ENCODE measurements at places on chromosomes 6 and 20.

DNA sequence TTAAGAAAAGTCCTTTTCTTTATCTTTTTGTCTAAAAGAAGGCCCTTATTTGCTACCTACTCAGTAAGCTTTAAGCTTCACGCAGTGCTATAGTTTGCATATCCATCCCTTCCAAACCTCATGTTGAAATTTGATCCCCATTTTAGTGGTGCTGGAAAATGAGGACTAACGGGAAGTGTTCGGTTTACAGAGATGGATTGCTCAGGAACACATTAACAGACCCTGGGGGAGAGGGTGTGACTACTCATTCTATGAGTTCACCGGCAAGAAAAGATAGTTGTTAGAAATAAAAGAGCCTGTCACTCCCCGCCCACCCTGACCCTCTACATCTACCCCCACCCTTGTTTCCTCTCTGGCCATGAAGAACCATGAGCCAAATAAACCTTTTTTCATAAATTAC is 546.2 kb downstream of the MEI4 start:
- H3K27ac ChIP-seq = no peak overlapping the region
- H3K36me3 ChIP-seq = no peaks in the 10 kb centered on the region
- no peak for DNase-seq
- H3K4me3 ChIP-seq = no peak overlapping the region
- no peaks in the 10 kb centered on the region for H3K4me1 ChIP-seq
- H3K27me3 ChIP-seq = no peaks in the 10 kb centered on the region

DNA sequence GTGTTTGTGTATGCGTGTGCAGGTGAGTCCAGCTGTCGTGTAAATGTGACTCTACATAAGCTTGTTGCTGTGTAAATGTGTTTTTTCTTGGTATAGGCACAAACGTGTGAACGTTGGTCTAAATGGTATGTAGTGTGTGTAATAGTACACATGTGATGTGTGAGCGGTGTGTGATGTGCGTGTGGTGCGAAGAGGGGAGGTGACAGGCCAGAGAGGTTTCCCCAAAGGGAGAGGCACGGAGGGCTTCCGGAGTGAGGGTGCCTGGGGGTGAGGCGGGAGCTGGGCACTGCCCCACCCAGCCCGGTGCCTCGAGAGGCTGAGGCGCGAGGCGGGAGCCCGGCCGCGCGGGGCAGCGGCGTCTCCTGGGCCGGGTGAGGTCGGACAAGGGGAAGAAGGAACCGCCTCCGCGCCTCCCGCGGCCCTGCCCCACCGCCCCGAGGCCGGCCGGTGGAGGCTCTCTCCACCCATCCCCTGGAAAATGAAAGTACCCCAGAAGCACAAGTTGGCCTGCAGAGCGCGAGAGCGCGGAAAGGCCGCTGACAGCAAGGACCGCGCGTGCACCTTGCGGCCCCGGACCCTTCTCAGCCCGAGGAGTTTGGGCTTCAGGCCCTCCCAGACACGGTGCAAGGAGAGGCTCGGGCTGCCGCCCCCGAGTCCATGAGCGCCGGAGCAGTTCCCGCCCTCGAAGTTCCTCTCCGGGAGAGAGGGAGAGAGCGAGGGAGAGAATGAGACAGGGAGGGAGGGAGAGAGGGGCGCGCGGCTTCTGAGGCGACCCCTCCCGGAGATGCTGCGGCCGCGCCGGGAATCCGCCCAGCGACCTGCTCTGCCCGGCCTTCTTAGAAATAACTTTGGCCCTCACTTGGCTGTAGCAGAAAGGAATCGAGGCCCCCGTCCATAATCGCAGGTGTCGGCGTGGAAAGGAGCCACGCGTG is 43.2 kb upstream of the OSTM1 start:
- no peak overlapping the region for H3K27ac ChIP-seq
- peaks cover 94% of the 10 kb centered on the region for H3K27me3 ChIP-seq
- peak overlapping the region; percentile 68 for H3K4me3 ChIP-seq
- DNase-seq = peak; percentile 53

GRCh38 chr6:142943711-142944123 is 1.3 kb downstream of the HIVEP2 start:
- H3K36me3 ChIP-seq = peaks cover 38% of the 10 kb centered on the region
- peak overlapping the region; percentile 92 for H3K4me3 ChIP-seq
- H3K27ac ChIP-seq = peak overlapping the region; percentile 99
- peaks cover 59% of the 10 kb centered on the region for H3K4me1 ChIP-seq

- H3K36me3 ChIP-seq = peaks cover 6% of the 10 kb centered on the region
- H3K4me1 ChIP-seq = no peaks in the 10 kb centered on the region
- DNase-seq = no peak
Observed at GRCh38 chr20:34595377-34596184, 37.1 kb downstream of the MAP1LC3A start.

GRCh38 chr20:31446084-31446819 is 5.8 kb downstream of the DEFB123 start:
- H3K4me1 ChIP-seq = no peaks in the 10 kb centered on the region
- H3K27ac ChIP-seq = no peak overlapping the region
- no peak for DNase-seq
- H3K36me3 ChIP-seq = no peaks in the 10 kb centered on the region
- H3K27me3 ChIP-seq = peaks cover 9% of the 10 kb centered on the region

- no peak for DNase-seq
- peaks cover under 1% of the 10 kb centered on the region for H3K4me1 ChIP-seq
- H3K27me3 ChIP-seq = no peaks in the 10 kb centered on the region
Observed at GRCh38 chr6:2744209-2744771, 6.4 kb downstream of the MYLK4 start.

GRCh38 chr6:107489636-107490565 is at the start of gene SOBP:
TSS of gene SOBP (plus strand) at chr6:107490117. CDS start at chr6:107490617, 500 bp downstream.
- H3K4me1 ChIP-seq = peaks cover 25% of the 10 kb centered on the region
- peak within 1 kb of the TSS; percentile 84 for H3K4me3 ChIP-seq
- H3K27ac ChIP-seq = peak within 1 kb of the TSS; percentile 82
- H3K27me3 ChIP-seq = peaks cover 43% of the 10 kb centered on the region

- H3K27ac ChIP-seq = peak overlapping the region; percentile 59
- peaks cover 79% of the 10 kb centered on the region for H3K27me3 ChIP-seq
- peak; percentile 40 for DNase-seq
Observed at GRCh38 chr20:20364593-20365479, 3.1 kb upstream of the INSM1 start.

- no peaks in the 10 kb centered on the region for H3K27me3 ChIP-seq
- DNase-seq = no peak
- no peak overlapping the region for H3K27ac ChIP-seq
- H3K4me3 ChIP-seq = no peak overlapping the region
- H3K4me1 ChIP-seq = no peaks in the 10 kb centered on the region
- H3K36me3 ChIP-seq = no peaks in the 10 kb centered on the region
Observed at GRCh38 chr20:10848810-10849370, 175.1 kb upstream of the JAG1 start.

GRCh38 chr20:20362774-20363433 is 5.0 kb upstream of the INSM1 start:
- no peak overlapping the region for H3K27ac ChIP-seq
- H3K4me3 ChIP-seq = no peak overlapping the region
- peaks cover 56% of the 10 kb centered on the region for H3K4me1 ChIP-seq

- DNase-seq = no peak
- H3K27ac ChIP-seq = no peak overlapping the region
- no peak overlapping the region for H3K4me3 ChIP-seq
Observed at GRCh38 chr20:41234546-41234945, 83.0 kb downstream of the ZHX3 start.

DNA sequence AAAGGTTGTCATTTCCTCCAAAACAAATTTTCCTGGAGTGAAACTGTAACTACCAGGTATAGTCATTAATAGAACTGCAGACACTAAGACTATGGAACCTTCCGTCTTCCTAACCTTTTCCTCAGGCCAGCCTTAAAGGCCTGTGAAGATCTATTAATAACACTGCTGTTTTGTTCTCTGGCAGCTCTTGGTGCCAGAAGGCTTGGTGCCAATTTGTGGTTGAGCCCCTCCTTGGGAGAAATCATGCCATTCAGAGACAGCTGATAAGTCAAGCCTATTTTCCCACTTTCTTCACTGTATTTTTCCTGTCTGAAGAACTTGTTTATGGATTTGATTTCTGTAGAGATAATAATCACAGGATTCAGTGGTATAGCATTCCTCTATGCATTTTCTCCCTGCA is 64.8 kb downstream of the HCRTR2 start:
- no peaks in the 10 kb centered on the region for H3K4me1 ChIP-seq
- H3K27me3 ChIP-seq = no peaks in the 10 kb centered on the region
- H3K4me3 ChIP-seq = no peak overlapping the region
- H3K36me3 ChIP-seq = no peaks in the 10 kb centered on the region

GRCh38 chr20:63522981-63523611 is 2.5 kb downstream of the PPDPF start:
- H3K4me1 ChIP-seq = peaks cover 16% of the 10 kb centered on the region
- peak overlapping the region; percentile 65 for H3K4me3 ChIP-seq
- DNase-seq = peak; percentile 28
- H3K27me3 ChIP-seq = no peaks in the 10 kb centered on the region
- H3K36me3 ChIP-seq = peaks cover 31% of the 10 kb centered on the region

- H3K36me3 ChIP-seq = peaks cover 2% of the 10 kb centered on the region
- no peaks in the 10 kb centered on the region for H3K4me1 ChIP-seq
- H3K27me3 ChIP-seq = no peaks in the 10 kb centered on the region
- no peak overlapping the region for H3K27ac ChIP-seq
Observed at GRCh38 chr6:119390247-119390793, 40.8 kb upstream of the MAN1A1 start.

DNA sequence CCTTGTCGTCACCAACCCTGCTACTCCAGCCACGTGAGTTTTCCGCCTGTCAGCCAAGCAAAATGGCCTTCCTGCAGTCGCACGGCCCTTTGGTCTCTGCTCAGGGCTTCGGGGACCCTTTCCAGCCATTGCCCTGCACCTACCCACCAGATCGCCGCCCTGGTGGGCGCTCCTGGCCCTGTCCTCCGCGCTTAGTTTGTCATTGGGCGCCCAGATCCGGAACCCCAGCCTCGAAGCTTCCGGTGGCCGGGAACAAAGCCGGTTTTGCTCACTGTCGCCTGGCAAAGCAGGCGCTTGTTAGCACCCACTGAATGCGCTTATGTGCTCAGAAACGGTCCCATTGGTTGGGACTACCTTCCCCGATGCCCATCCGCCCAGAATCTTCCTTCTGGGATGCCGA is 536 bp downstream of the ZFP57 start:
- no peaks in the 10 kb centered on the region for H3K36me3 ChIP-seq
- peaks cover 10% of the 10 kb centered on the region for H3K4me1 ChIP-seq
- H3K4me3 ChIP-seq = no peak overlapping the region
- no peak overlapping the region for H3K27ac ChIP-seq

- H3K4me3 ChIP-seq = no peak overlapping the region
- H3K36me3 ChIP-seq = no peaks in the 10 kb centered on the region
Observed at GRCh38 chr20:19491241-19491640, 266.8 kb upstream of the RIN2 start.

DNA sequence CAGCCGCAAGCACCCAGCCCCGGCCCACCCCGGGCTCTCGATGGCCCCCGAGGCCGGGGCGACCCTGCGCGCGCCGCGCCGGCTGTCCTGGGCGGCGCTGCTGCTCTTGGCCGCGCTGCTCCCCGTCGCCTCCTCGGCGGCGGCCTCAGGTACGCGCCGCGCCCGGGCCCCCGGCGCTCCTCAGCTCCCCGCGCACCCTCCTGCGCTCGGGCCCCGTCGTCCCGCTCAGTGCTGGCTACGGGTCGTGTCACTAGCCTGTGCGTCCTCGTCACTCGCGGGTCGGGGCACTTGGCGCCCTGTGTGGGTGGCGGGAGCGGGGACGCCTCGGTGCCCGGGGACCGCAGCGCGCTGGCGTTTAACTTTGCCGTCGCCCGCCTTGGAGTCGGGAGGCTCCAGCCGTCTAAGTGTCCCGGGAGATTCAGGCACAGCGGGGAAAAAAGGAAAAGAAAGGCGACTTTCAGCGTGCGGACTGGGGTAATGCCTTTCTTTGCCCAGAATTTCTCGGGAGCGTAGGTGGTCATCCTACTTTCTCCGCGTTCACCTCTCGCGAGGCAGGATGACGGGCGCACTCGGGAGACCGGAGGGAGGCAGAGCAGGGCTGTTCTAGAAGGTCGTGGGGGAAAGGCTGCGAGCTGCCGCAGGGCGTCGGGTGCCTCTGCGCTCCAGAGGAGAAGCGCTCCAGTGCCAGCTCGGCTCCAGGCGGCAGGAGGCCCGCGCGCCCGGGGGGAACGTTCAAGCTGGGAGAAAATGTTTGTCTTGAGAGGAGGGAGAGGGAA is 545 bp downstream of the FNDC1 start:
- H3K4me1 ChIP-seq = peaks cover 19% of the 10 kb centered on the region
- H3K27me3 ChIP-seq = peaks cover 84% of the 10 kb centered on the region
- no peaks in the 10 kb centered on the region for H3K36me3 ChIP-seq
- H3K4me3 ChIP-seq = peak overlapping the region; percentile 58
- no peak overlapping the region for H3K27ac ChIP-seq
- DNase-seq = peak; percentile 48

DNA sequence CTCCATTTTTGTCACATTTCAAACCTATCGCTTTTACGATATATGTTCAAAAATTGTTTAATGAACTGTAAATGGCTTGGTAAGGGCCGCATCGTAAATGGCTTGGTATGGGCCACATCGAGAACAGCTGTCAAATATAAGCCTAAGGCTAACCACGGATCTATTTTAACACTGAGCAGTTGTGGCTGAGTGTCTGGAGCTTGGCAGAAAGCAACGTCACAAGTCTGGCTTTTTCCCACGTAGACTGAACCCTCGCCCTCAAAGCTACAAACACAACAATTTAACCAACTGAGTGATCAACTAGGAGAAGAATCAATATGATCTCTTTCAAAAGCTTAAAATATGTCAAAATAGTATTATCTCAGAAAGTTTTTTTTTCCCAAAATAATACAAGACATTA is 71.4 kb upstream of the PRSS16 start:
- peak overlapping the region; percentile 89 for H3K4me3 ChIP-seq
- no peak for DNase-seq
- H3K4me1 ChIP-seq = peaks cover 15% of the 10 kb centered on the region
- H3K27ac ChIP-seq = peak overlapping the region; percentile 18

DNA sequence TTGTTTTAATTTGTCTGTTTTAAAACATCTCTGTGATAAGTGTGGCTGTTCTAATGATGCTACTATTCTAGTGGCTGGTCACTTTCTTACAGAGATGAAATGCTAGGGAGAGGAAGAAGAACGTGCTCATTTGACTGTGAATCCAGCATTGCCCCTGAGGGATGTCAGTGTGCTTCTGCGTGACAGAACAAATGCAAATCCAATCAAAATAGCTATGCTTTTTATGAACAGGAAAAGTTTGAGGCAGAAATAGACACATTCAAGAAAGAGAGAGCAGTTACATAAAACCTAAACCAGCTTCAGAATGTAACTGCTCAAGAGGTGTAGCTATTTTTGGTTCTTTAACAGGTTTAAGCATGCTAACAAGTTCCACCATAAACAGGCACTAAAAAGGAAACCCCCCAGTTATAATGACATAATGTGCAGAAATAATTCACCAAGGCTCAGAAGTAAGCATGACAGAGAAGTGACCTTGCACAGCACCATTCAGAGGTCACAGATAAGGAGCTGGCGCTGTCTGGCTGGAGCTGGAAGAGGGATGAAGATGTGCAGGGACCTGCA is 385.3 kb downstream of the EPM2A start:
- H3K4me3 ChIP-seq = no peak overlapping the region
- H3K27me3 ChIP-seq = peaks cover 12% of the 10 kb centered on the region
- no peak overlapping the region for H3K27ac ChIP-seq
- H3K4me1 ChIP-seq = no peaks in the 10 kb centered on the region

DNA sequence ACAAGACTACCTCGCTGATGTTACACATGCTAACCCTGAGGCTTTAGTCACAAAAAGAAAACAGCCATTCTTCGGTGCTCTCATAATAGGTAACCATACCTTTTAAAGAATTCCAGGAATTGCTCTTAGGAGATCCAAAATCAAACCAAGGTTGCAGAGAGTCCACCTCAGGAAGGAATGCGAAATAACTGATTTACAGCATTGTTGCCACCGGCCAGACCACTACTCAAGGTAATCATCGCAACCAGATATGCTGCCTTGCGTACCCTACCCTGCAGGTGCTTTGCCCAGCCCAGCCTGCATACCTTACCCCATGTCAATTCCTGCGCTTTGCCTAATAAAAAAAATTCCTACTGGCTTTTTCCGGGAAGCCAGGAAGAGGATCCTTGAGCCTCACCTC is 27.0 kb downstream of the NUP153 start:
- no peaks in the 10 kb centered on the region for H3K27me3 ChIP-seq
- DNase-seq = no peak
- no peak overlapping the region for H3K4me3 ChIP-seq
- peaks cover 73% of the 10 kb centered on the region for H3K4me1 ChIP-seq
- peak overlapping the region; percentile 1 for H3K27ac ChIP-seq
